ENCODE measurements at places on chromosomes 6 and 20.

DNA sequence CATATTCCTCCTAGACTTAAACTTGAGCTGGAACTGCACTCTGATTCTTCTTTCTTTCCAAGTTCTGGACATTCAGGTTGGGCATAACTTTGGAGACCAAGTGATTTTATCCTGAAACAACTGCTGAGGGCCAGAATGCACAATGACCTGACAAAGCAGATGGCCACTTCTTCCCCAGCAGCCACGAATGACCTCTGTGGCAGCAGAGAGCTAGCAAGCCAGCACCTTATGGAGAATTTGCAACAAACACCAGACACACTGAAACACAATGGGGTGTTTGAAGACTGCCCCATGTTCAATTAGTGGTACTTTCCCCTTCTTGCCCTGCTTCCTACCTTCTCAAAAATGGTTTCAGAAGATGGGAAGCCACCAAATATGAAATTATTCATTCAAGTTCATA lies 4.2 kb upstream of the TENT5A start:
- no peak for DNase-seq

DNA sequence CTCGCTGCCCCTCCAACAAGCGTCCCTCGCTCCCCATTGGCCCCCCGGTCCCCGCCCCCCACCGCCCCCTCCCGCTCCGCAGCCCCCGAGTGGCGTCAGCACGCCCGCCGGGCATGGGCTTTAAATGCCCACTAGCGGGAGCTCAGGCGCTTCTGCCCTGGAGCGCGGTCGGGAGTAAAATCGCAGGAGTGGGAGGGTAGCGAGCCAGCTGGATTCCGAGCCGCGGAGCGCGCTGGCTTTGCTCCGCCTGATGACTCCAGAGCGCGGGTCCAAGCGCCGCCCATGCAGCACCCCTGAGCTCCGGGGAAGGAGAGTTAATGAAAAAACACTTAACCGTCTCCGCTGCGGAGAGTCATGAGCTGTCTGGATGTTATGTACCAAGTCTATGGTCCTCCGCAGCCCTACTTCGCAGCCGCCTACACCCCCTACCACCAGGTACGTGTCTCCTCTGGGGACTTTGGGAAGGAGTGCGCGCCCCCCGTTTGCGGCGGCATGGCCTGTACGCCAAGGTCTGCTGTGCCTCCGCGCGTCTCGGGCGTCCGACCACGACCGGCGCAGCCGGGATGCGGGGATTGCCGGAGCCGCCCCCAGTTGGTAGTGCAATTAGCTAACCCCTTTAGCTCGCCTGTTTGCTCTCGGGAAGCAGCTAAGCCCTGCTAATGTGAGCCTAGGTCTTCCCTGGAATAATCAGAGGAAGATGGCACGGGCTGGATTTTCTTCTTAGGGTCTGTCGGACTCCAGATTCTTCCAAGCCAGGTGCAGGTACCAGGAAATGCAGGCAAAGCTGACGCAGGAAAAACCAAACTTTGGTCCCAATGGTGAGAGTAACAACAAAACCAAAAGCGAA lies at the start of gene VGLL2:
TSS of gene VGLL2 (plus strand) at position 149 of the 847 bp plus-strand sequence. CDS start at position 355, 206 bp downstream.
- DNase-seq: peak; percentile 11

DNA sequence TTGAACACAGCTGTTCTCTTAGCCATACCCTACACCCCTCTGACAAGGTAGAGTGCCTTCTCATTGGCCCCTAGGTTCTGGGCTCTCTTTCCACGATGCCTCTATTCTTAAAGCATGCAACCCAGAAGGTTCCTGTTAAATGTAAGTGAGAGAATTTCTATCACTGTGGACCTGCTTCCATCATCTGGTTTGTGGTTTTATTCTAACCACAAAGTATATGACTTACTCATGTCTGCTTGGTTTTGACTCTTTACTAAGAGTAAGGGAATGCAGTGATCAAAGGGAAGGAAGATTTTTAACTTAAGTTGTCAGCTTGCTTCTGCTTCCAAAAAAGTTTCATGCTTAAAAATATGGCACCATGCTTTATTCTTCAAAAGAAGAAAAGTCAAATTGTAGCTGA lies 80.2 kb downstream of the ANKEF1 start:
- DNase-seq: peak; percentile 67

DNA sequence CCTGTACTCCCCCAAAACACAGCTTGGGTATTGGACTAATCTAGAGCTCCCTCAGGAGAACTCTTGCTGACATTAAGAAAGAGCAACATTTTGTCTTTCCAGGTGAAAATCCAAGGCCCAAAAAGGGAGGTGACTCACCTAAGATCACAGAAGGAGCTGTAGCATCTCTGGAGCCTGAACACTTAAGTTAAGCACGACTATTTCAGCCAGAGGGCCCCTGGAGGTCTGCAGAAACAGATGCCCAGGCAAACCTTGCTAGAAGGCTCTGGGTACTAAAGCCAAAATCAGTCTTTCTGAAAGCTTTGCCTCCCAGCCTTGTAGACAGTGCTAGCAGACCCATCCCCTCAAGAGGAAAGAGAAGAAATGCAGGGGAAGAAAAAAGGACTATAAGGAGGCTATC lies 8.8 kb downstream of the EDN1 start:
- DNase-seq: no peak

- DNase-seq: no peak
These were observed 180.4 kb downstream of the DHX35 start for GRCh38 chr20:39142407-39143096.

DNA sequence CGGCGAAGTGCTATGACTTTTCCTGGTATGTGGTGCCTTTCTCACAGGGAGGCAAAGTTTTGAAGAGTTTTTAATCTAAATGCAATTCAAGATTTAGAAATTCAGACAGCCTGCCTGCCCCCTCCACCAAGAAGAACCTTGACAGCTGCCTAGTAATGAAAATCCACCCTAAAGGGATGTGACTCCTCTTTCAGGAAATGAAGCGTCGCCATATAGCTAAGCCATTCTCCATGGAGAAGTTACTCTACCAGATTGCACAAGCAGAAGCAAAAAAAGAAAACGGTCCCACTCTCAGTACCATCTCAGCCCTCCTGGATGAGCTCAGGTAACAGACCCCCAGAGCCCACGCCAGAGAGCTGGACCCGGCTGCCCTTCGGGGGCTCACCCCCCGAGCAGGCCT lies 150.1 kb downstream of the DTNBP1 start:
- DNase-seq: no peak

DNA sequence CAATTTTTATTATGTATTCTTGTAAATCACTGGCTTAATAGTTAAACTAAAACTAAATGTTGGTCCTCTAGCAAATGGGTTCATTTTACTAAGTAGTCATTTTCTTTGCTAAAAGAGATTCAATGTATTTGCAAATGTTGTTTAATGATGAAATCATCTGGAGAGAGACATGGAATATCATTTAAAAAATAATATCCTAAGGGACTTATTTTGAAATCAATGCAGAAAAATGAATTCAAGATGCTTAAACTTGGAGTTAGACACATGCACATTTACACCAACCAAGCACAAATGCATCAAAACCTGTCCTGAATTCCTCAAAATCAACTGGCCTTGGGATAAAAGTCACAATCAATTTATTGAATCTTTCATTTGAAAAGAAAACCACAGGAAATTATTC lies 165.0 kb upstream of the RNF217 start:
- DNase-seq: no peak

- DNase-seq: peak; percentile 94
These were observed 18.3 kb downstream of the HMGN4 start for GRCh38 chr6:26556263-26557070.

DNA sequence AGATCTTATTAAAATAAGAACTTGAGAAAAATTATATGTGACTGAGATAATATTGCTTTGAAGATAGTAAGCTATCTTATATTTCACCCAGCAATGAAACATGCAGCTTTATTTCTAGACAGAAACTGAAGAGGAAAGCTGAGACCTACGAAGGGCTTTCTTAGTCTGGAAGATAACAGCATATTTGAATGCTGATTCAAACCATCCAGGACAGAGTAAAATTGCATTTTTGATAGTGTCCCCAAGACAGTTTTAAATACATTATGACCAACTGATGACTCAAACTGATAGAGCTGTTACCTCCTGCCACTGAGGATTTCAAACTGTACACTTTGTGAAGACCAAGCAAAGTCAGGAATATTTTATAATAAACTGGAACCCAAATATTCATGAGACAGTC lies 409.6 kb downstream of the GRIK2 start:
- peak; percentile 56 for DNase-seq
